ENCODE measurements at places on chromosomes 2 and 18.

DNA sequence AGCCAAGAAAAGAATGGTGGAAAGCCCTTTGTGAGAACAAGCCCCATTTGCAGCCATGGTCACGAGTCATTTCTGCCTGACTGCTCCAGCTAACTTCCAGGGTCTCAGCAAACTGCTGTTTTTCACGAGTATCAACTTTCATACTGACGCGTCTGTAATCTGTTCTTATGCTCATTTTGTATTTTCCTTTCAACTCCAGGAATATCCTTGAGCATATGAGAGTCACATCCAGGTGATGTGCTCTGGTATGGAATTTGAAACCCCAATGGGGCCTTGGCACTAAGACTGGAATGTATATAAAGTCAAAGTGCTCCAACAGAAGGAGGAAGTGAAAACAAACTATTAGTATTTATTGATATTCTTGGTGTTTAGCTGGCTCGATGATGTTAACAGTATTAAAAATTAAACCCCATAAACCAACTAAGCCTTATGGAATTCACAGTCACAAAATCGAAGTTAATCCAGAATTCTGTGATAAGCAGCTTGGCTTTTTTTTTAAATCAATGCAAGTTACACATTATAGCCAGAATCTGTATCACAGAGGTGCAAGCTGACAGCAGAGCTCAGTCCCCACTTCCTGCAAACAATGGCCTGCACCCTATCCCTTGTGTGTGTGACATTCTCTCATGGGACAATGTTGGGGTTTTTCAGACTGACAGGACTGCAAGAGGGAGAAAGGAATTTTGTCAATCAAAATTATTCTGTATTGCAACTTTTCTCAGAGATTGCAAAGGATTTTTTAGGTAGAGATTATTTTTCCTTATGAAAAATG lies 26.1 kb downstream of the SLC14A1 start:
- no peak for DNase-seq

GRCh38 chr2:29374823-29375222 lies 259.6 kb downstream of the CLIP4 start:
- DNase-seq: no peak

DNA sequence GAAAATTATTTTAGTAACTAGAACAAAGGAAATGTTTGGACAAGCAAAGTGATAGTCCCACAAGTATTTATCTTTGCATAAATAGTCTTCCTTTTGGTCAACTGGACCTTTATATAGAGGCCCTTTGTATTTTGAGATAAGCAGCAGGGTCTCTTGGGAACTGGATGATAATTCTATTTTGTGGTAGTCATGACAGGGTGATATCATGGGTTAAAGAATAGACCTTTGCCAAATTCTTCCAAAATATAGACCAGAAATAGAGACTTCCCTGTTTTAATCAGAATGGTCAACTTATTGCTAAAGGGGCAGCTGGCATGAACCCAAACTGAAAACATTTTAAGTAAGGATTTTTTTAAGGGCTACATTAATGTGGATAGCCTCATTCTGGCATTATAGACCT lies 10.5 kb downstream of the PLEK start:
- no peak for DNase-seq

GRCh38 chr2:121479882-121480522 lies 50.7 kb upstream of the RNU4ATAC start:
- peak; percentile 47 for DNase-seq

DNA sequence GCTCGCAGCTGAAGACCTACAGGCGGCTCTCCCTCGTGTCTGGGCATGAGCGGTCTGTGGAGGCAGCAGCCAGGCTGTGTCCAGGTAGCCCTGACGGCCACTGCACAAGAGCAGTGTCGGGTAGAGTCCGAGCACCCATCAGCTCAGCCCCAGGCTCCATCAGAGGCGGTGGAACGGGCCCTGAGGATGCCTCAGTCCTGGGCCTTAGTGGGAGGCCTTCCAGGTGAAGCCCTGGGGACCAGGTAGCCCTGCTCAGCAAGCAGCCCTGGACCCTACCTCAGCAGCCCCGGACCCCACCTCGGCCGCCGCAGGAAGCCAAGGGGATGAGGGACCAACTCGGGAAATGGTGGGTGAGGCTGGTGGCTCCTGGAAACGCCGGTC lies 21.3 kb upstream of the KLF11 start:
- no peak for DNase-seq

DNA sequence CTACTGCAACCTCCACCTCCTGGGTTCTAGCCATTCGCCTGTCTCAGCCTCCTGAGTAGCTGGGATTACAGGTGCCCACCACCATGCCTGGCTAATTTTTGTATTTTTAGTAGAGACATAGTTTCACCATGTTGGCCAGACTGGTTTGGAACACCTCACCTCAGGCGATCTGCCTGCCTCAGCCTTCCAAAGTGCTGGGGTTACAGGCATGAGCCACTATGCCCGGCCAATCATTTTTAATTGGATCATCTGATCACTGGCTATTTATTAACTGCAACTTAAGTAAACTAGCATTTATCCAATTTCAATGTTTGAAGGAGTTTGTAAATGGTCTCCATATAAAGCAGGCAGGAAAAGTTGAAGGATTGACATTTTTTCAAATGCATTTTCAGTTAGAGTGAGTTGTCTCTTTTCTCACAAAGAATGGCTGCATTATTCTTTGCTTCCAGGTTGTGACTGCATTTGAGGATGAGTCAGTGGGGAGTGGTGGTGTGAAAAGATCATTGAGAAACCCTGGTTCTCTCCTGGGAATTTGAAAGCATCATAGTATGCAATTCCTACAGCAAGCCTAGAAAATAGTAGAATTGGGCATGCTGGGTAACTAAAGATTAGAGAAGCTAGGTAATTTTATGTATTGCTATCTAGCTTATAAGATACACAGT lies 431.1 kb upstream of the ZEB2 start:
- peak; percentile 93 for DNase-seq

DNA sequence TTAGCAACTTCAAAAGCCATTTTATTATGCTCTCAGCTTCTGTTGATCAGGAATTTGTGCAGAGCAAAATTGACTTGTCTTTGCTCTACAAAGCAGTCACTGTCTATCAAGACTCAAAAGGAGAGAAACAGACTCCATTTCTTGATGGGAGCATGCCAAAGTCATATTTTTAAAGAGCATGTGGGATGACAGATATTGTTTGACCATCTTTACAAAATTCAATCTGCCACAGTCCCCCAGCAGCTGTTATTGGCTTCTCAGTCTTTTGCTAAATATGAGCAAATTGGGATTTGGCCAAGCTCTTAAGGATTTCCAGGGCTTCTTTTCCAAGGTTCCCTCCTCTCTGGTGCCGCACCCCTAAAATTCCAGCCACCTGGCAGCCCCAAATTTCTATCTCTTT lies 67.9 kb downstream of the TEX51 start:
- DNase-seq: no peak

- no peak for DNase-seq
Observed at GRCh38 chr2:9231291-9232165, 24.9 kb downstream of the ASAP2 start.
